Occipital lobe (tissue), 3 donors: ENCODE measurements at places on chromosomes 4 and X. TPM values are rescaled to one million over a fixed set of nuclear protein-coding genes. Genes with fewer than 3 reads are reported as not detected.

AFM gene
- not detected for total RNA-seq

DCHS2 gene
- total RNA-seq: 3.7 TPM

RASL11B gene
- total RNA-seq: 31.7 TPM

BST1 gene
- total RNA-seq: 2.8 TPM

CXCL6 gene
- total RNA-seq: 0.62 TPM

SOX3 gene
- 5.6 TPM for total RNA-seq

PLRG1 gene
- total RNA-seq: 81.1 TPM

NLGN3 gene
- total RNA-seq: 18.7 TPM

SPANXB1 gene
- not detected for total RNA-seq

CXXC4 gene
- 128 TPM for total RNA-seq

NDNF gene
- 4.8 TPM for total RNA-seq

PLAC1 gene
- not detected for total RNA-seq

XAGE2 gene
- not detected for total RNA-seq

TKTL2 gene
- total RNA-seq: 0.47 TPM
